Esophagus squamous epithelium (tissue), 5 donors: ENCODE measurements at places on chromosomes 2 and 18.

DNA sequence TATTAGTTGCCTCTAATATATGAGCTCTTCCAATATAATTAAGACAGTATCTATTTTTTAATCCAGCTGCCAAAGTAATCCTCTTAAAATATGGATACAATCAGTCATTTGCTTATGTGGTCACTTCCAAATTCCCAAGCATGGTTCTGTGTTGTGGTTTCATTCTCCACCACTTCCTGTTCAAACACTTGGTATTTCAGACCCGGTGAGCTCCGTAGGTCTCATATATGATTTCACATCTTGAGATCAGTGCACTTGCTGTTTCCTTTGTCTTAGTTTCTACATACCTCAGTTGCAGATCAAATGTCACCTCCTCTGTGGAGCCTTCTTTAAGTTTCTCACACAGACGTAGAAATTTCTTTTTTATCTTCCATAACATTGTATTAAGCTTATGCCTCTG lies 254.2 kb downstream of the KCNS3 start:
- DNase-seq: no peak

DNA sequence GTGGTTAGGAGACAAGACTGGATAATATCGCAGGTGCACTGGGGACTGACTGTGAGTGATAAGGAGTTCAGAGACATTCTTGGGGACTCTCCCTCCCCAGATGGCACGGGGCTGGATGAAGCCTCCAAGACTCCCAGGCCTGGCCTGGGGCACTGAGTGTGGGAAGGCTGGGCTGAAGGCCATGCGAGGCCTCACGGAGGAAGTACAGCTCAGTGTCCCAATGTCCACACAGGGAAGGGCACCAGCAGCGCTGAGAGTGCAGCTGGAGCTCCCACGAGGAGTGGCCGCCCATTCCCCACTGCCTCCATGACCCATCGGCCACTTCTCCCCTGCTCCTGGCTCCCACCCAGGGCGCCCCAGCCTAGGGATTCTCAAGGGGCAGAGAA lies 6.5 kb downstream of the MFSD2B start:
- DNase-seq: no peak

DNA sequence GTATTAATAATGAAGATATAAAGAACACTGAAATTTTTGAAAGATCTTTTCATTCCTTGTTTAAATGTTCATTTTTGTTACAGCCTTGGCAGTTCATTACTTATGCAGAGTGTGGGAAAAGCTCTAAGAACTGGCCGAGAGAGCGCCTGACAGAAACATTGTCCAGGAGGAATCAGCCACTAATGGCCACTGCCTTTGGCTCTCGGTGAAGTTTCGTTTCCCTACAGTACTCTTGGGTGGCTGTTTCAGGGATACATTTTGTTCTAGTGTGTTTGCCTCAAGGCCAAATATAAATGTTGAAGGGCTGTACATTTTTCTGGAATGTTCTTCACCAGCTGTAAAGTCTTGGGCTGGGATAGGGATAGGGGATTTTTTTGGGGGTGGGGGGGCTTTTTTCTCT lies 10.7 kb downstream of the SPTBN1 start:
- DNase-seq: no peak

- no peak for DNase-seq
Measured at GRCh38 chr18:73749304-73749703, 398.3 kb downstream of the FBXO15 start.

DNA sequence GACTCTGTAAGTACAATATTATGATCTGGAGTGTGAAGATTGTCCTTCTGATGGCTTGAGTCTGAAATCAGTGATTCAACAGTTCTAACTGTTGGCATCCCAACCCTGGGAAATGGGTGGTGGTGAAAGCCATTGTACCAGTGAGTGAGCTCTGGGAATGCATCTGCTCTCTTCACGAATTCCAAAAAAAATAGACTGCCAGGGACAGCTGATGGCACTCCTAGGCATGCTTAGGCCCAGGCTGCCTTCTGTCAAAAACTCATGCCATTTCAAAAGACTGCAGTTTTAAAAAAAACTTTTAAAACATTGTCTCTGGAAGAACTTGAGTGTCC lies 20.3 kb downstream of the OXER1 start:
- DNase-seq: no peak

GRCh38 chr2:29114946-29115609 lies at the start of gene CLIP4:
CLIP4 (plus strand) TSS chr2:29115415; CDS start chr2:29121389, 5,974 bp downstream.
- DNase-seq: no peak
